Lung (tissue), 17 donors: ENCODE measurements at places on chromosomes 1 and 21. TPM values are rescaled to one million over a fixed set of nuclear protein-coding genes. Genes with fewer than 3 reads are reported as not detected.

DNA sequence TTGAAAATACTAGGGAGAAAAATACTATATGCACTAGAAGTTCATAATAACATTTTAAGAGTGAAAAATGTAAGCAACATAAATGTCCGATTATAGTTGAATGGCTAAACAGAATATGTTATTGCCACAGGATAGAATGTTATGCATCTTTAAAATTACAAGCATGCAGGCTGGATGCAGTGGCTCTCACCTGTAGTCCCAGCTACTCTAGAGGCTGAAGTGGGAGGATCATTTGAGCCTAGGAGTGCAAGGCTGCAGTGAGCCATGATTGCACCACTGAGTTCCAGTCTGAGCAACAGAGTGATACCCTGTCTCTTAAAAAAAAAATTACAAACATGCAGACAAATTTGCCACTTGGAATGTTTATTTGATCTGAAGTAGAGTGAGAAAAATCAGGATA, 3.0 kb upstream of the BATF3 start:
- no peak for DNase-seq

DNA sequence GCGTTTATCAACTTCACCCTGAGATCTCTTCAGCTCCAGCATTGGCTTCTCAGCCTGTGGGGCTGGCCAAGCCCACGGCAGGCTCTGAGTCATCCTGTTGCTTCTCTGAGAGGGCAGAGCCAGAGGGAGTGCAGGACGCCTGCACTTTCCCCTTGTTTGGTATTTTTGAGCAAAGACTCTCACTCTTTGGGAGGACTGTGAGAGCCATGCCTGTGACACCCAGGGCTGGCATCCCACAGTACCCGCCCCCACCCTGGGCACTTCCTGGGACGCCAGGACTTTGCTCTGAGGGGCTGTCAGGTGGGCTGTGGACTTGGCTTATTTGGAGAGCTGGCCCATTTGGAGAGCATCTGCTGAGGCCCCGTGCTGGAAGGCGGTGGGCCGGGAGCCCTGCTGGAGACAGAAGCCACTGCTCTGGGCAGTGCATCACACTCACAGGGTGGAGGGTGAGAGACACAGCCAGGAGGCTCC, 37.4 kb downstream of the VANGL1 start:
- DNase-seq = no peak

GRCh38 chr21:16085421-16085820, 355.6 kb downstream of the USP25 start:
- no peak for DNase-seq

GRCh38 chr1:21217812-21218596, 41.3 kb upstream of the EIF4G3 start:
- DNase-seq = no peak

DNA sequence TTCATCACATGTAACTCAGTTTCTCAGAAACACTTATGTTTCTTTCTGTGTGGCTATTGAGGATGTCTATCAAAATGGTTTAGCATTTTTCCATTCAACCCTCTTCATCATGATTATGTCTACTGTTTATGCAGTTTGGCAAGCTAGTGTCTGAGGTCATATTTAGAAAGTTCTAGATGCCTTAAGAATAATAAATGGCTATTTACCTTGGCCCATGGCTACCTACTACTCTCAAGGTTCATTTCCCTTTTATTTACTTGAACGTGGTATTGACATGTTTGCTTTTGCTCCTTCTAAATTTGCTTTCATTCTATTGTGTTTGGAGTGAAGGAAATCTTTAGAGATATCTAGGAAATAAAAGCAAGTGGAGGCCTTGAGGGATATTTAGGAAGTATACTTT, 193.7 kb upstream of the OLFM3 start:
- DNase-seq = no peak

GRCh38 chr21:44360159-44360558, 6.7 kb downstream of the TRPM2 start:
- no peak for DNase-seq

- DNase-seq = no peak
These were observed 97.1 kb downstream of the DIRAS3 start for GRCh38 chr1:67953301-67953700.

- no peak for DNase-seq
These were observed 28.4 kb downstream of the ZBTB17 start for GRCh38 chr1:15947382-15948090.

Gene SH2D2A
- polyA plus RNA-seq = 1.1 TPM

GRCh38 chr21:25806060-25806459, 71.3 kb downstream of the GABPA start:
- DNase-seq = no peak

Gene MYBPH
- polyA plus RNA-seq = 0.16 TPM

Gene RPAP2
- 6.5 TPM for polyA plus RNA-seq

Gene HSPB7
- 11.5 TPM for polyA plus RNA-seq

DNA sequence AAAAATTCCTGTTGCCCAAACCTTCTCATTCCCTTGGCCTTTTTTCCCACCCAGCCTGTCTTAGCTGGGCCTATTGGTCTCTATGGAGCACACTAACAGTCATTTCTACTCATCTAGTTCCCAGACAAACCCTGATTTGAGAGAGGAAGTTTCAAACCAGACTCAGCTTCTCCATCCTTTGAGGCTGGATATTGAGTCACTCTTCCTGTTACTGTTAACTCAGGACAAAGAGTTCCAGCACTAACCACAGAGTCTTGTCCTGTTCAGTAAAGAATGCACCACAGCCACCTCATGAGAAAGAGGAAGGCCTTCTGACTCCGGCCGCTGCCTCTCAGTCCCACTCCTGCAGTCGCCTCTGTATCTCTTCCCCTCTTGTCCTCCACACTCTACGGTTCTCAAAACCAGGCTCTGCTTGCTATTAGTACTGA, 137.8 kb downstream of the PTPRC start:
- no peak for DNase-seq

Gene NKAIN1
- not detected for polyA plus RNA-seq

GRCh38 chr1:66834926-66835325, 33.9 kb upstream of the INSL5 start:
- no peak for DNase-seq

GRCh38 chr1:85836736-85837135, 128.5 kb upstream of the ZNHIT6 start:
- DNase-seq = no peak

- DNase-seq = no peak
These were observed 21.9 kb downstream of the KMO start for GRCh38 chr1:241553886-241554592.

- no peak for DNase-seq
These were observed 37.8 kb downstream of the FRRS1 start for GRCh38 chr1:99728494-99729235.

GRCh38 chr1:14600405-14601112, 2.1 kb downstream of the KAZN start:
- peak; percentile 50 for DNase-seq

Gene OVAAL
- not detected for polyA plus RNA-seq

DNA sequence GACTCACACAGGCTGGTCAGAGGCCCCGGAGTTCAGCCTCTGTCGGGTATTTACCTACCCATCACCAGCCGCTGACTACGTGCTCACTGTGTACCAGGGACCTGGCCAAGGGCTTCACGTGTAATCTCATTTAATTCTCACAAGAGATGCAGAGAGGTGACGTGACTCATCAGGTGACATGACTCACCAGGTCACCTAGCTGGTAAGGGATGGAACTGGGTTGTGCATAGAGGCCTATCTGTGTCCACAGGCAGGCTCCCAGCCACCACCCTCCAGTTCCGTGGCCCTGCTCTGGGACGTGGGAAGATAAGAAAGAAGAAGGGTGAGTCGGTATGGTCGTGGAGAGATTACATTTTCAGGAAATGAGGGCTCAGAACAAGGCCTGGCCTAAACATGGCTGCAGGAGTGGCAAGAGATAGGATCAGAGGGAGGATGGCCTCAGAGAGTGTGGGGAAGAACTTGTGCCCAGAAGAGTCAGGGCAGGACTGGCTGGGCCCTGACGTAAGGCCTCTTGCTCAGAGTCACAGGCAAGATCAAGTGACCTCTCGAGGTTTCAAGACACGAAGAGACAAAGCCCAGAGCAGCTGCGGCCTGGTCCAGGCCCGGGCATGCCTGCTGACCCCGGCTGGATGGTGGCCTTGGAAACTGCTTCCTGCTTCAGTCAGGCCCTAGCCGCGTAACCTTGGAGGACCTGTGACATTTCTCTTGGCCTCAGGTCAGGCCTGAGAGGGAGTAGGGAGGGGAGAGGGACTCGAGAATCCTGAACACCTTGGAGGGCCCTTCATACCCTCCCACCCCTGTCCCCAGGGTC, 52.7 kb upstream of the WASF2 start:
- DNase-seq = no peak

Gene ATP1A2
- 1.1 TPM for polyA plus RNA-seq

- no peak for DNase-seq
These were observed 37.7 kb upstream of the VN1R5 start for GRCh38 chr1:247218121-247218651.

Gene LORICRIN
- not detected for polyA plus RNA-seq

GRCh38 chr1:145877923-145878486, 7.7 kb downstream of the ANKRD35 start:
- DNase-seq = no peak

DNA sequence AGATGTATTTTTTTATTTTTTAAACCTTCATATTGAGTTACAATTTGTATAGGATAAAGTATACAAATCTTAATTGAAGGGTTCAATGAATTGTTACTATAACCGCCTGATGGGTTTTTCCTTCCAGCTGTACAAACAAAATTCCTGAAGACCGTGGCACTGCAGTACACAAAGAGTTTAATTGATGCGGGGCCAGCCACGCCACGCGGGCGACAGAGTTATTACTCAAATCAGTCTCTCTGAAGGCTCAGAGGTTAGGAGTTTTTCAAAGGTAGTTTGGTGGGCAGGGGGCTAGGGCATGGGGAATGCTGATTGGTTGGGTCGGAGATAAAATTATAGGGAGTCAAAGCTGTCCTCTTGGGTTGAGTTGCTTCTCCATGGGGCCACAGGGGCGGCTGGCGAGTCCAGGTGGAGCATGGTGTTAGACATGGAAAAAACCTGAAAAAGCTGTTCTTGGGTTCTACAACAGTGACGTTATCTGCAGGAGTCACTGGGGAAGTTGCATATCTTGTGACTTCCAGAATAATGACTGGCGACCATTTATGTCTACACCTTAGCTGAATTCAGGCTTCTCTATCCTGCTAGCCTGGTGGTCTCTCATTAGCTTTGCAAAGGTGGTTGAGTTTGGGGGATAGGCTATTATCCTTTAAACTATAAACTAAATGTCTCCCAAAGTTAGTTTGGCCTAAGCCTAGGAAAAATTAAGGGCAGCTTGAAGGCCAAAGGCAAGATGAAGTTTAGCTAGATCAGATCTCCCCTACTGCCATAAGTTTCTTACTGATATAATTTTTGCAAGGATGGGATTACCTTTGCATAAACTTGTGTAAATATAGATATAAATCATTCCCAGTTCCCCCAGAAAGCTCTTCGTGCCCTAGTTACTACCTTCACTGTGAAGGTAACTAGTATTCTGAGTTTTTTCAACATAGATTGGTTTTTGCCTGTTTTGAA, 13.0 kb upstream of the TMEM9 start:
- no peak for DNase-seq

DNA sequence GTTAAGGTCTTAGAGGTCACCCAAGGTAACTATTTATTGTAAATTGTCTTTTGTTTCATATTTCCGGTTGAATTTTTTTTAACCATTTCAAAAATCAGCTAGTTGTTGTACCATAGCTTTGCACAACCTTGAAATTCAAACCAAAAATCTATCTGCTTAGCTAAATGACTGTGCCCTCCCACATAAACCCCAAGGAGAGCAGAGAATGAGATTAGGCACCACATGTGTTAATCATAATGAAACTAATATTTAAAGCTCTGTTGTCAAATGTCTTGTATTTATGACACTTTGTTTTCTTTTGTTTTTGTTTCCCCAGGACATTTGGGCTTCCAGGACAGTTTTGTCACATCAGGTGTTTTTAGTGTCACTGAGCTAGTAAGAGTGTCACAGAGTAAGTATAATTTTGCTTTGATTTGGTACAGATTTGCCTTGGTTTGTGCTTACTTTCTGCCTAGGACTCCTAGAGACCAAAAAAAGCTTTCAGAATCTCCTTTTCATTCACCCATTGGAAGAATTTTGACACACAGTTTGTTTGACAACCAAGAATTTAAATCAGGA, 249.9 kb downstream of the NFIA start:
- no peak for DNase-seq

Gene ELOVL1
- polyA plus RNA-seq = 79.1 TPM

Gene LPAR3
- polyA plus RNA-seq = 0.98 TPM

- DNase-seq = no peak
These were observed 973 bp downstream of the SDF4 start for GRCh38 chr1:1230656-1231399.

GRCh38 chr1:59242370-59242769, 54.5 kb upstream of the FGGY start:
- DNase-seq = no peak

GRCh38 chr21:41774467-41775148, 7.8 kb upstream of the RIPK4 start:
- DNase-seq = no peak

Gene NFYC
- polyA plus RNA-seq = 44.5 TPM

Gene MAPKAPK2
- 55.7 TPM for polyA plus RNA-seq

- no peak for DNase-seq
These were observed 70.3 kb downstream of the URB2 start for GRCh38 chr1:229696385-229696784.

GRCh38 chr1:162857850-162858249, 3.1 kb downstream of the CCDC190 start:
- DNase-seq = no peak

Gene OR2L8
- polyA plus RNA-seq = not detected

- no peak for DNase-seq
These were observed 92.8 kb downstream of the ZFYVE9 start for GRCh38 chr1:52234708-52235107.

Gene AJAP1
- polyA plus RNA-seq = 0.05 TPM

GRCh38 chr1:116852910-116853309, 56.8 kb upstream of the PTGFRN start:
- DNase-seq = no peak

DNA sequence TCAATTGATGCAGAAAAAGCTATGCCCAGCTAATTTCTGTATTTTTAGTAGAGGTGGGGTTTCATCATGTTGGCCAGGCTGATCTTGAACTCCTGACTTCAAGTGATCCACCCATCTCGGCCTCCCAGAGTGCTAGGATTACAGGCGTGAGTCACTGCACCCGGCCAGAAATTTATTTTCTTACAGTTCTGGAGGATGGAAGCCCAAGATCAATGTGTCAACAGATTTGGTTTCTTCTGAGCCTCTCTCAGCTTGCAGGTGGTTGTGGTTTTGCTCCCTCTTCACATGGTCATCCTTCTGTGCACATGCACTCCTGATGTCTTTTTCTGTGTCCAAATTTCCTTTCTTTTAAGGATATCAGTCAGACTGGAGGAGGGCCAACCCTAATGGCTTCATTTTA, 35.6 kb downstream of the SHCBP1L start:
- no peak for DNase-seq

GRCh38 chr1:228367798-228368791, 38.5 kb downstream of the TRIM11 start:
- no peak for DNase-seq

- peak; percentile 44 for DNase-seq
These were observed 139.6 kb downstream of the NAV1 start for GRCh38 chr1:201678264-201679101.

Gene TSPEAR
- polyA plus RNA-seq = 0.02 TPM
